ENCODE measurements at places on chromosomes 16 and 17. TPM values are rescaled to one million over a fixed set of nuclear protein-coding genes. Genes with fewer than 3 reads are reported as not detected.

- no peak for DNase-seq
Measured at GRCh38 chr17:1360975-1361374, 39.0 kb downstream of the YWHAE start.

DNA sequence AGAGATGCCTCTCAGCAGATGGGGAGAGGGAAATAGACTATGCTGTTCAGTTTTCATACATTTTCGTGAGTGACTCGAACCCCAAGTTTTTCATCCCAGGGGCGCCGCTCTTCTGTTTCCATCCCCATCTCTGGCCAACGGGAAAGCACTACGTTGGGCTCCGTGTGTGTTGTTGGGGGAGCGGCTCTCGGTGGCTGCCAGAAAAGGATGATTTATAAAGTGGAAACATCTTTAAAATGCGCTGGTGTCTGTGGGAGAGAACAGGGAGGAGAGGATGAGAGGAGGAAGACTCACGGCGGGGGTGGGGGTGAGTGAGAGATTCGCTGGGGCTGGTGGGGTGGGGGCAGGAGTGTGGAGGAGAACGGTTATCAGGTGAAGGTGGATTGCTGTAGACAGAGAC lies 5.8 kb downstream of the TBX4 start:
- peak; percentile 4 for DNase-seq

GRCh38 chr17:28616281-28616680 lies 2.3 kb upstream of the RSKR start:
- DNase-seq, result no peak

Gene DOC2A
- 2.6 TPM for polyA plus RNA-seq

Gene HBQ1
- polyA plus RNA-seq, result not detected

Data from pancreas (tissue), 10 donors.